Kidney (tissue), 22 donors: ENCODE measurements at places on chromosomes 7 and 10. TPM values are rescaled to one million over a fixed set of nuclear protein-coding genes. Genes with fewer than 3 reads are reported as not detected.

The UCMA gene
- not detected for polyA plus RNA-seq

The SPRN gene
- polyA plus RNA-seq, result not detected

The LRRC4 gene
- polyA plus RNA-seq, result 3.2 TPM

The TEX47 gene
- not detected for polyA plus RNA-seq

The NACAD gene
- 5.0 TPM for polyA plus RNA-seq

The HOXA3 gene
- polyA plus RNA-seq, result 6.3 TPM

The MSMB gene
- polyA plus RNA-seq, result not detected
